Activated B cell treated with CpG ODN at 0.5 μM for 24 hours (primary cell): ENCODE measurements at places on chromosomes 1 and 21.

DNA sequence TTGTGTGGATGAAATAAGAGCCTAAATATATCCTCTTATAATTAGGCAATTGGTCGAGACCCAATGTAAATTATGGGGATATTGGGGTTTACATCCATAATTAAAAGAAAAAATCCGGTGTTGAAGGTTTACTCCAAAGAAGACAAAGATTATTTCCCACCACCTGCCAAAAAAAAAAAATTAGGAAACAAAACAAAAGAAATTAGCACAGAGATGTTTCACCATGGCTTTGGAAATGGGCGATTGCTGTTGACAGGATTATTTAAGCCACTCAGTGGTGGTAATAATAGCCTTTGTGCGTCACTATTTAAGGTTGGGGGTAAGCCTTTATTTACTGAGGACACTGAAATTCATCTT lies 585 bp upstream of the GLRX2 start:
- no peak for DNase-seq

DNA sequence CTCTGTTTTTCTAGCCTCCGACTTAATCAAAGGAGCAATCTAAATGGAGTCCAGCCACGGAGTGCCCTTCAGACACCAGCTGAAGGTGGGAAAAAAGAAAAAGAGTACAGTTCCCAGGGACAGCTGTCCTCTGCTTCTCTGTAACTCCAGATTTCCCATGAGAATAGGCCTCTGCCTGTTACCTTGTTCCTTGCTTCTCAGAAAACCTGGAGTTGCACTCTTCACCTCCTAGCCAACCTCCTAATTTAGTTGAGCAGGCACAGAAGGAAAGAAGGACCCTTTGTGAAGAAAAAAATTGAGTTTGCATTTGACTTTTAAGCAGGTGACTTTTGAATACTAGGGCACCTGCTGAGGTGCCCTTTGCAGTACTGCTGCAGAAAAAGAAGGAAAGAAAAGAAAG lies 8.3 kb downstream of the BARHL2 start:
- no peak for DNase-seq

DNA sequence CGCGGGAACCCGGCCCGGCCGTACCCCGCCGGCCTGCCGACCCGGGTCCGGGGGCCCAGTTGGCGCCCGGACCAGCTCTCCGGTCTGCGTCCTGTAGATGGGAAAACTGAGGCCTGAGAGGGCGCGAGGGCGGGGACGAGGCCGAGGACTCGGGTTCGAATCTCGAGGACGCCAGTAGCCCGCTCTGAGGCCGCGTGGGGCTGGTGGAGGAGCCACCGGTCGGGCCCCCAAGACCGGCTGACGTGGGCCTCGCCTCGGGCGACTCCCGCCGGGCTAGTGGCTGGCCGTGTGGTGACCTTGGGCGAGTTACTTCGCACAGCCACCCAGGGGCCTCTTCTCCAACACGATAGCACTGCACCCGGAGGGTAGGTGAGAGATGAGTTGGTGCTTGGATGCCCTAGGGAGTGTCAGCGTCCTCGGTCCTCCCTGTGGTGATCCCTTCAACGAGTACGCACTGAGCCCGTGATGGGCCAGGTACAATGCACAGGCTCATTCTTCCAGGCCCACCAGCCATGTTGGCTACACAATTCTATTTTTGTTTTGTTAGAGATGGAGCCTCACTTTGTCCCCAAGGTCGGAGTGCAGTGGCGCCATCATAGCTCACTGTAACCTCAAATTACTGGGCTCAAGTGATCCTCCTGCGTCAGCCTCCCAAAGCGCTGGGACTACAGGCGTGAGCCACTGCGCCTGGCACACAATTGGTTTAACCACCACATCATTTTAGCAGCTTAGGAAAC lies 404 bp upstream of the SCMH1 start:
- peak; percentile 60 for DNase-seq

- no peak for DNase-seq
Observed at GRCh38 chr1:160046494-160047110, 14.8 kb upstream of the PIGM start.

GRCh38 chr1:90973897-90974798 lies 47.7 kb downstream of the ZNF644 start:
- no peak for DNase-seq

- no peak for DNase-seq
Observed at GRCh38 chr1:18723701-18724411, 93.2 kb downstream of the PAX7 start.

- no peak for DNase-seq
Observed at GRCh38 chr1:209154912-209155311, 428.6 kb upstream of the CAMK1G start.

- no peak for DNase-seq
Observed at GRCh38 chr1:40703316-40703715, 11.8 kb downstream of the NFYC start.

GRCh38 chr1:31502926-31503511 lies 73.3 kb upstream of the TINAGL1 start:
- DNase-seq, result no peak

GRCh38 chr1:241591317-241591716 lies 48.9 kb downstream of the CHML start:
- DNase-seq, result no peak

DNA sequence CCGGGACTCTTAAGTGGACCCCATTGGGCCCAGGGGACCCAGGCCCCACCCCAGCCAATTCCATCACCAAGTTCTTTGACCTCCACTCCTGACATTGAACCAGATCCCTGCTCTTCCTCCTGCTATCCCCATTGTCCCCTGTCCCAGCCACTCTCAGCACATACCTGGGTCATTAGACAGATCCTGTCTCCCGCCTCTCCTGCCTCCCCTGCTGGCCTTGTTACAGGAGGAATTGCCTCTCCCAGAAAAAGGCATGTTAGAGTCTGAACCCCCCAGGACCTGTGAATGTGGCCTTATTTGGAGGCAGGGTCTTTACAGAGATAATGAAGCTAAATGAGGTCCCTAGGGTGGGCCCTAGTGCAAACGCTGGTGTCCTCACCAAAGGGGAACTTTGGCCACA lies 301.9 kb downstream of the NPHP4 start:
- DNase-seq, result no peak

DNA sequence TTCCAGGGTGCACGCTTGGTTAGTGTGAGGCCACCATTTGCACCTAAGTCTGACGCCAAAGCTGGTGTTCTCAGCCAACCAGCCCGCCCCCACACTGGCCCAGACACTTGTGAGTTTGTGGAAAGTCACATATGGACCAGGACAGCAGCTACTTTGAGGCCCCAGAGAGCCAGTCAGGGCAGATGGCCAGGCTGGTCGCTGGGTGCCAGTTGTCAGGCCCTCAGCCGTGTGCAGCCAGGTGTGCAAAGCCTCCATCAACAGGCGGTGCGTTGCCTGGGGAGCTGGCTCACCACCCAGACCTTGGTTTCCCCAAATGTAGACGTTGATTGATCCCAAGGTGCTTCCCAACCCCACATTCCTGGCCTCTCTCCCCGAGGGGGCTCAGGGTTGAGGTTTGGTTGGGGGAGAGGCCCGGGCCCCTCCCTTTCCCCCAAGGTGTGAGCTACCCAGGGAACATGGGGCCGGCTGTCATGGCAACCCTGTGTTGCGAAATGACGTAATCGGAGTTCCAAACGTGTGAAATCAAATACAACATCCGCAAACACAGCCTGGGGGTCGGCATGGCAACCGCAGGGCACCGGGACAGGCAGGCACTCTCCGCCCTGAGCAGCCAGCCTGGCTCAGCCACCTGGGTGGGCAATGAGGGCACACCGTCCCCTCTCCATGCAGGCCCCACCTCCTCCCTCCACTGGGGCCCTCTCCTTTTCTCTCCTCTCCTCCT lies 42.2 kb upstream of the WNT4 start:
- no peak for DNase-seq

GRCh38 chr1:167013108-167013929 lies 24.2 kb downstream of the MAEL start:
- no peak for DNase-seq

- DNase-seq, result no peak
Observed at GRCh38 chr1:56469640-56470371, 109.6 kb downstream of the PLPP3 start.

DNA sequence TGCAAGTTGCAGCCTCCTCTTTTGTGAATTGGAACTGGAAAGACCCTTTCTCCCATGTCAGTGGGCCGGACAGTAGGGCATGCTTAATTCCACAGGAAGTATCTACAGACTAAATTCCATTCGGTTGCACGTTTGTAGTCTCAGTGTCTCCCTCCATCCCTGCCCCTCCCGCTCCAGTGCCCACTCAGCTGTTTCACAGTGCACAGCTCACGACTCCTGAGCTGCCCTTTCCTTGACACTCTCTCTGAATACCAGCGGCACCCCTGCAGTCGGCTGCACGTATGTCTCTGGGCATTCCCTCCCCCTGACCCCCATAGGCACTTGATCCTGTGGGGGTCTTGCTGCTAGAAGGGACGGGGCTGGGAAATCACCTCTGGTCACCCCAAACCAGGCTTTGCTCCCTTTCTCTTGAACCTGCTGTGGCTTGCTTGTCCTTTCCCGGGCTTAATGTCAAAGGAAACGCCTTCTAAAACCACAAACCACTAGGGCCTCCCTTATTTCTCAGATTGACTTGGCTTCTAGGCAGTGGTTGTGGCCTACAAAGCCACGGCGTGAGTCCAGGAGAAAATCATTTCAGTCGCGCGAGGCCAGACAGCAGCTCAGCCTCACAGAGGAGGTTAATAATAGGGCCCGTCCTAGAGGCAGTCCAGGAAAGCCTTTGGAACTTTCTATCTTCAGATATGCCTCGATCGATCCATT lies 365.3 kb upstream of the PROX1 start:
- no peak for DNase-seq

DNA sequence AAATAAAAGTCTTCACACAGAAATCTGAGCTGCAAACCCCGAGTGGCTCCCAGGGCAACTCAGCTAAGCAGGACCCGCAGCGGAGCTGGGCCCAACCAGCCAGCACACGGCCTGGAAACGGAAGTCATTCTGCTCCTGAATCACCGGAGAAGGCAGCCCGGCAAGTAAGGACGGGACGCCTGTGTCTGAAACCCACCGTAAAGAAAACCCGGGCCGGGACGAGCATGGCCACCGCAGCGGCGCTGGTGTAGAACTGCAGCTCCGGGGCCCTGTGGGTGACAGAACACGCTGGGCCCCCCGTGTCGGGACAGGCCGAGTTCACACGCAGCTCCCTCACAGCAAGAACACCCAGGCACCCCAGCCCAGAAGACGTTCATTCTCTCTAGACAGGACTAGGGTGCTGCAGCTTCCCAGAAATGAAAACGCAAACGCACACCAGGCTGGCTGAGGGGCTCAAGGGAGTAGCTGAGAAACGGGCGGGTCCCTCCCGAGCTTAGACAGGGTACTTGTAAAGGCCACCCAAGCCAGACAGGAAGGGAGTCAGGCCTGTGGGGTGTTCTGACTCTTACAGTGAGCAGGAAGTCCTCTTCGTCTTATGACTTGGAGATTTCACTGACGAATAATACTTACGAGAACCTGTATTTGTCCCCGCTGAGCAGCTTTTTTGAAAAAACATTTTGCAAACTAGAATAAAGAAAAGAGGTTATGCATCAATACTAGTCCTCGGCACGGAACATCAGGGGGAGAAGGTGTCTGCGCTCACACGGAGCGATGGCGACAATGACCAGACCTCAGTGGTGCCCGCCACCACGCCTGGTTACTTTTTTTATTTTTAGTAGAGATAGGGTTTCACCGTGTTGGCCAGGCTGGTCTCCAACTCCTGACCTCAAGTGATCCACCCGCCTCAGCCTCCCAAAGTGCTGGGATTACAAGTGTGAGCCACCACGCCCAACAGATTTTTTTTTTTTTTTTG lies 10.9 kb upstream of the CDK11B start:
- DNase-seq, result no peak

DNA sequence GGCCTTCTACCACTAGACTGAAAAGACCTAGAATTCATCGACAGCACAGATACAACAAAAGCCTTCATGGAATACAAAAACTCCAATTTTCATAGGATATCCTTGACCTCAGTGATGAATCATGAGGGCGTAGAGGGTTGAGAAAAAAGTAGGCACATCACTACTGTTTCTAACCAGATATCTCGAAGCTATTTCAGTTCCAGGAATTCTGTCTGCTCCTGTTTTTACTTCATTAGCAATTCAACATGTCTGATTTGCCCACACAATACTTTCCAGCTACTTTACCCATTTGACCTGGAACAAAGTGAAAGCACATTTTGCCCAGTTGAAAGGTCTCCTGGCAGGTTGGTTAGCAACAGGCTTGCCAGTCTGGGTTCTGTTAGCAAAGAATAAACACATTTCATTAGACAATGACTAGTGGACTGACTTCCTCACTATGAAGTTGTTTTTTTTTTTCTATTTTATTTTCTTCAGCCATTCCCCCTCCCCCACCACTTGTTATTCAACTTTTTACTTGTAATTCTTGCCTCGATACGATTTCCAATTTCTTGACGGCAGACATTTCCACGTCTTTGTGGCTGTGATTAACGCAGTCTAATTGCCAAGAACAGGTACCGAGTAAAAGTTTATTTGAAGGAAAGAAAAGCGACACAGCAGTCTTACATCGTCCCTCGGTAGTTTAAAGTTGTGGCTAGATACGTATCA lies 4.0 kb upstream of the ZBTB18 start:
- no peak for DNase-seq

DNA sequence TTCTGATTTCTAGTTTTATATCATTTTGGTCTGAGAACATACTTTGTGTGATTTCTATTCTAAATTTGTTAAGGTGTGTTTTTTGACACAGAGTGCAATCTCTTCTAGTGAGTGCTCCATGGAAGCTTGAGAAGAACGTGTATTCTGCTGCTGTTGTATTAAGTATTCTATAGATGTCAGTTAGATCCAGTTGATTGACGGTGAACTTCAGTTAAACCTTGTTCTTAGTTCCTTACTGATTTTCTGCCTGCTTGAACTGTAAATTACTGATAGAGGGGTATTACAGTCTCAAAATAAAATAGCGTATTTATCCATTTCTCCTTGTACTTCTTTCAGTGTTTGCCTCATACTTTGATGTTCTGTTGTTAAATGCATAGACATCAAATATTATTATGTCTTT lies 248.1 kb upstream of the GREM2 start:
- DNase-seq, result no peak

GRCh38 chr1:184021728-184022127 lies 15.8 kb downstream of the COLGALT2 start:
- no peak for DNase-seq

GRCh38 chr1:29626066-29626465 lies 389.7 kb downstream of the PTPRU start:
- DNase-seq, result no peak

- no peak for DNase-seq
Observed at GRCh38 chr1:52592637-52593323, 9.4 kb upstream of the GPX7 start.

DNA sequence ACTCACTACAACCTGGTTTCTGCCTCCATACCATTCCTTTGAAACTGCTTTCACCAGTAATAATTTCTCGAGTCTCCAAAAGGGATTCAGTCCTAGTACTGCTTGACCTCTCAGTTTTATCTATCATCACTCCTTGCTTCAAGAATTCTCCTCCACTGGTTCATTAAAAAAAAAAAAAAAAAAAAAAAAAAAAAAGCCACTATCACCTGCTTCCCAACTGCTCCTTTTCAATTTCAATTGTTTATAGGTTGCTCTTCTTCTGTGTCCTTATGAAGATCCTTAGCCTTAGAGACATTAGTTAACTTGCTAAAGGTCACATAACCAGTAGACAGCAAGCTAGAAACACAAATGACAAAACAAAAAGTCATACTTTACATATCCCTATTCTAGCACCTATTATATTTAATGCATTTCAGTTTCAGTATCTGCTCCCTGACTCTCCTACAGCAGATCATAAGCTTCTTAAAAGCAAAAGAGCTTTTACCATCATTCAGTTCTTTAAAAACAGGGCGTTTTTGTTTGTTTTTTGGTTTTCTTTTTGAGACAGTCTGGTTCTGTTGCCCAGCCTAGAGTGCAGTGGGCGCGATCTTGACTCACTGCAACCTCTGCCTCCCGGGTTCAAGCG lies 7.1 kb downstream of the NRDC start:
- DNase-seq, result no peak

GRCh38 chr1:117164209-117164608 lies 42.7 kb upstream of the TRIM45 start:
- no peak for DNase-seq
